ENCODE measurements at places on chromosomes 11 and 22.

- DNase-seq, result no peak
These were observed 113.0 kb downstream of the ADAMTS15 start for GRCh38 chr11:130561441-130561881.

- DNase-seq, result no peak
These were observed 27.8 kb upstream of the GRAMD4 start for GRCh38 chr22:46592390-46592872.

DNA sequence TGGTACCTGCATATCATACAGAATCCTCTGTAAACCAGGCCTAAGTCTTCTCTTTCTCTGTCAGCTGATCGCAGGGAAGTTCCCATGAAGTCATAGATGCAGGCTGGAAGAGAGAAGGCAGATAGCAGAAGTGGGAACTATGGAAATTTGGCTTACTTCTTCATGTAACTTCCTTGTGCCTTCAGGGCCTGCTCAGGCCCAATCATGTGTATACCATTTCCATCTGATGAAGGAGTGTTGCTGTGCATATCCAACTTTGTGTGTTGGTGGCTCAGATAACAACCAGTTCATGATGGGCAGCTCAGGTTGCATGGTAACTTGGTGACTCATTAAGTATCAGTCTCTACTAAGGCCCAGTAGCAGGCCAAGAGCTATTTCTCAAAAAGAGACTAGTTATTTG is 53.1 kb upstream of the CEP295 start:
- DNase-seq, result no peak

GRCh38 chr11:123509737-123510578 is 79.9 kb downstream of the GRAMD1B start:
- DNase-seq, result peak; percentile 55

DNA sequence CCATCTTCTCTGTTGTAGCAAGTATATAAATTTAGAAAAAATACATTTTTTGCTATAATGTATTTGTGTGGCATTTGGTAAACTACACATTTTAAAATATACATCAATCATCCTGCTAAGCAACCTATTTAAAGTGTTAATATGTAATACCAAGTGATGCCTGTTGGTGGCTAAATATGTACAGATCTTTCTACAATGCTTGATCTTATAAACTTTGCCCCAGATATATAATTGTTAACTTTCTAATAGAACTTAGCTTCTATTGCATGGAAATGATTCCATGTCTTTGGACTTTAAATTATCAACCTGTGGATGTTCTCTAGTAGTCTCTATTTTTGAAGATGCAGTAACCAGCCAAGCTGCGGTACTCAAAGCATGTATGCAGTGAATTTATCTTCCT is 1260.4 kb upstream of the RAG2 start:
- no peak for DNase-seq

DNA sequence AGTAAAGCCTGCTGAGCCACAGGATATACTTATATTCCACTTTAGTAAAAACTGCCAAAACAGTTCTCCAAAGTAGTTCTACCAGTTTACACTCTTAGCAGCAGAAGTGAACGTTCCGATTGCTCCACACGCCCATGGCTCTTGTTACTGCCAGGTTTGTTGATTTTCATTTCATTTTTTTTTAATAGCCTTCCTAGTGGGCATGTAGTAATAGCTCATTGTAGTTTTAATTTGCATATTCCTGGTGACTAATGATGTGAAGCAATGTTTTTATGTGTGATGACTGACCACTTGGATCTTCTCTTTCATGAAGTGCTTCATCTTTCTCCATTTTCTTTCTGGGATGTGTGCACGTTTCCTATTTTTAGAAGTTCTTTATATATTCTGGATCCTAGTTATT is 4.8 kb upstream of the C11orf97 start:
- no peak for DNase-seq

- no peak for DNase-seq
These were observed 119.2 kb downstream of the PHF21B start for GRCh38 chr22:44890416-44891292.

GRCh38 chr11:889257-889656 is 21.4 kb downstream of the CHID1 start:
- DNase-seq, result no peak

DNA sequence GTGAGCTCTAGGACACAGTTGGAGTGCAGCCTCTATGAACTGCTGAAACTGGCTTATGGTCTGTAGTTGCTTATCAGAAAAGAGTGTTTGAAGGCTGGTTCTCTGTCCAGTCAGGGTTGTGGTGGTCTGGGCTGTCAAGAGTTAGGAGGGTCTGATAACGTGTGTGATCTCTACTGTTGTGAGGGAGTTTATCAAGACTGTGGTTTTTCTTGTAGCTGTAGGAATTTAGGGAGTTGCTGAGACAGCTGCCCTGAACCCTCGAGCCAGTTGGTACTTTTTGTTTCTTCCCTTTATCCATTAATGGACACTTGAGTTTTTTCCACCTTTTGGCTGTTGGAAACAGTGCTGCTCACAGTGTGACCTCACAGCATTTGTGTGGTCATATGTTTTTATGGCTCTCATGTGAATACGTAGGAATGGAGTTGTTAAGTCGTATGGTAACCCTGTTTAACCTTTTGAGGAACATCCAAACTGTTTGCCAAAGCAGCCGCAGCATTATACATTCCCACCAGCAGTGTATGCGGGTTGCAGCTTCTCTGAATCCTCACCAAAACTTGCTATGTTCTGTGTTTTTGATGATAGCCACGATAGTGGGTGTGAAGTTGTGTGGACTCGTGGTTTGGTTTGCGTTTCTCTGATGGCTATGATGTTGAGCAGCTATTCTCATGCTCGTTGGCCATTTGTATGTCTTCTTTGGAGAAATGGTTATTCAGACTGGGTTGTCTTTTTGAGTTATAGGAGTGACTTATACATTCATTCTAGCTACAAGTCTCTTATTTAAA is 20.9 kb upstream of the DGCR8 start:
- DNase-seq, result no peak

GRCh38 chr11:2942447-2942846 is 13.2 kb upstream of the PHLDA2 start:
- no peak for DNase-seq

DNA sequence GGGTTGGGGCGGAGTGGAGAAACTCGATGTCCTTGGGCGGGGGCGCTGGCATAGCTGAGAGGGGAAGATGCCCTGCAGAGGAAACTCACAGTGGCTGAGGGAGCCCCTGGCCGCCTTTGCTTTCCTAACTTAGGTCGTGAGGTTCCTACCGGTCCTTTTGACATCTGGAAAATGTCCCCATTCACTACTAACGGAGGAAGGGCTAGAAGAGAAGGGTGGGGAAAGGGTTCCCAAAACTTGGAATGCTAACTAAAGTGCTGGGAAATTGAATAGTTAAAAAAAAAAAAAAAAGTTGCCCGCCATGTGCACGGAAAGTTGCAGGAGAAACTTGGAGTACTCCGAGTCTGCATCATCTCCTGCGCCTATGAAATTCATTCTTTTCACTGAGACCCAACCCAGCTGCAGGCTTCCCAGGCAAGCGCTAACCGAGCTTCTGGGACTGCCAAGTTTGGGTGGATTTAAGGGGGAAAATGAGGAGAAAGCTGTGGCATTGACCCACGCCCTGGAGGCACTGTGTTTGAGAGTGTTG is 796 bp downstream of the TIMP3 start:
- DNase-seq, result no peak

- DNase-seq, result peak; percentile 10
These were observed 576 bp upstream of the SC5D start for GRCh38 chr11:121291896-121292494.

- no peak for DNase-seq
These were observed 611.7 kb downstream of the OPCML start for GRCh38 chr11:132920451-132921096.

GRCh38 chr22:36713436-36713835 is 9.9 kb upstream of the CACNG2 start:
- no peak for DNase-seq

- no peak for DNase-seq
These were observed 33.9 kb downstream of the RAB39A start for GRCh38 chr11:107962181-107962580.

DNA sequence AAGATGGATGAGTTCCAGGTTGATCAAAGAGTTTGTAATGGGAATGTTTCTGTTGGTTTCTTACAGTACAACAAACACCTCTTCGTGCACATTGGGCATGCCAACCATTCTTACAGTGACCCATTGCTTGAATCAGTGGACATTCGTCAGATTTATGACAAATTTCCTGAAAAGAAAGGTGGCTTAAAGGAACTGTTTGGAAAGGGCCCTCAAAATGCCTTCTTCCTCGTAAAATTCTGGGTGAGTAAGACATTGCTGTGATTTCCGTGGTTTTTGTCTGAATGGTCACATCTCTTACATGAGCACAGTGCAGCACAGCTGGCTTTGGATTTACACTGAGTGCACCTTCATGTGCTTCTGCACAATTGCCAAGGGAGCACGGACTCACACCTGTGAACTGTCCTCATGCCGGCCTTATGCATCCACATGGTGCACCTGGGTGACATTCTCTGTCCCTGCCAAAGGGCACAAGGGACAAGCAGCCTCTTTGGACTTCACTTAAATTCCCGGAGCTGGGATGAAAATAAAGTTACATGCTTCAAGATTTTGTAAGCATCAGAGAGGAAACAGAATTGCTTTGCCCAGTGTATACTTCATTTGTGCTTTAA is 107.1 kb upstream of the RASSF10 start:
- DNase-seq, result no peak

DNA sequence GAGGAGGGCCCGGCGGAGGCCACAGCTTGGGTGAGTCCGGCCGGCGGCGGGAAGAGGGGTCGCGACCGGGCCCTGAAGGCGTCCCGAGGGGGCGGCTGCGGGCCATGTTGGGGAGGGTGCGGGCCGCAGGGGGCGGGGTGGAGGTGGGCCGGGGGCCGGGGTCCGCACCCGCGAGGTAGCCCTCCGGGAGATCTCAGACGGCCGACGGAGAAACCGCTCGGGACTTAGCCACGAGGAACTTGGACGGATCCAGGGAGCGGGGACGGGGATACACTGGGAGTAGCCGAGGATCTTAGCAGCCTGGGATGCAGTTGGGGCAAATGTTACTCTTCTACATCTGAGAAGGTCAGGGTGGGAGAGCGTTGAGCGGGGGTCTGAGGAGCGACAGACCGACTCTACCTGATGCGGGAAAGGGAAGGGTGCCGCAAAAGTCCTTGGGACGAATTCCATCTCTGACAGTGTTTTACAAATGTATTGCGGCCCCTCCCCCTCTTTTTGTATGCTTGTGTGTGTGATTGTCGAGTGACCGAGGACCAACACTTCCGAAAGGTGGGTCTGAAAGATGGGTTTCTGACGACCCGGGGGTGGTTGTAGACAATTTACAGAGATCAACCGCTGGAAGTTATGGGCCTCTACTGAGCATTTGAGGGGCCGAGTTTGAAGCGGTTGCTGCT is 658 bp downstream of the STIP1 start:
- DNase-seq, result no peak

DNA sequence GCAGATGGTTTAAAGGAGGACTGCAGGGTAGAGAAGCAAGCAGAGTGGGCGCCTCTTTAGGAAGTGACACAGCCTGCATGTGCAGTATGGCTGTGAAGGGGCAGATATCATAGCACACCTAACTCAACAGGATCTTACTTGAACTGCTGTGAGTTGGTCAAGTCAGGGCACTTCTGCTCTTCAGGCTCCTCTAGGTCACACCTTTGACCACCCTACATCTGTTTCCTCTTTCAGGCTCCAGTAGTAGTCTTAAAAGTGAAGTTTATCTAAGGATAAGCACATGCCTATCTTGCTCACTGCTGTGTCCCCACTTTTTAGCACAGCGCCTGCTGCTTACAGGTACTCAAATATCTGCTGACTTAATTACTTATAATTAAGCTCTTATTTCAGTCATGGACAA is 6.5 kb downstream of the MRPL16 start:
- DNase-seq, result no peak

GRCh38 chr11:111550258-111550657 is 9.7 kb downstream of the LAYN start:
- DNase-seq, result no peak

DNA sequence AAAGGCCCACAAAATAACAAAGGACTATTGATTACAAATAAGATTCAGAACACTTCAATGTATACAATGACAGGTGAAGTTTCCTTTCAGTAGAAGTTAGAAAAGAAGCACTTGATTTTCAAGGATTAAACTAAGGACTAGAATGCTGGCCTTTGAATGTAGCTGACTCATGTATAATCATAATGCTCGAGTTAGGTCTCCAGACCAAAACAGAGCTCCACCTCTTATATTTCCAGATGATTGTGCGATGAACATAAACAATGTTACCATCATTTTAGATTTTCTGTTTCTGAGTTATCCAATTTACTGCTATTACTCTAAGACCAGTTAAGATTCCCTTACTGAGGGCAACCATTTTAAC is 40.4 kb upstream of the RAPSN start:
- DNase-seq, result no peak

GRCh38 chr11:27205250-27205649 is 157.8 kb downstream of the CCDC34 start:
- no peak for DNase-seq

GRCh38 chr11:9380773-9381172 is 3.7 kb upstream of the IPO7 start:
- DNase-seq, result no peak

GRCh38 chr11:67614730-67615714 is 8.3 kb downstream of the NDUFV1 start:
- no peak for DNase-seq

DNA sequence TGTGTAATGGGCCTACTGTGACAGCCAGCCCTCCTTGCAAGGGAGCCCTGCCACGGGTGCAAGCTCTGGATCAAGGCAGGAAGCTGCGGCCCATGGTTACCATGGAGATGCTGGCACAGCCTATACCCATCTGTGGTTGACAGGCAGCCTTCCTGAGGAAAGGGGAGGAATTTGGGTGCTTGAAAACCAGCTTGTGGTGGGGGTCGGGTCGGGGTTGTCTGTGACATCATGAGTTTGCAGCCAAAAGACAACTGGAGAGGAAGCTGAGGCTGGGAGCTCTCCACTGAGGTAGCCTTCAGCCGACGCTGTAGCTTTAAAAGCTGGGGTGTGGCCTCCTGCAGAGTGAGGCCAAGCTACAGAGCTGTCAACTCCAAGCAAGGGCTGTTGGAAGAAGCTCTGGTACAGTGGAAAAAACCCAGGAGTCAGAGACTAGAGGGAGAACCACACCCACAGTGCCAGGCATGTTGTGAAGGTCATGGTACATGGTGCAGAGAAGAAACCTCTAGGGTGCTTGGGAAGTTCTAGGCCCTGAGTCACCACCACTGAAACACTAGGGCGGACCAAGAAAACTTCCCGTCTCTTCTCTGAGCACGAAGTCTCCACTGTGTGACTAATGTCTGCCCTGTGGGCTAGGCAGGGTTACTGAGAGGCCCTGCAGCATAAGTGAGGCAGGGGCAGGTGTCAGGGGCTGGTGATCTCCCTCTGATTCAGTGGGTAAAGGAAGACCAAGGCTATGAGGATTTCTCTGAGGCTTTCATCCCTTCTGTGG is 10.8 kb upstream of the LDHA start:
- no peak for DNase-seq

DNA sequence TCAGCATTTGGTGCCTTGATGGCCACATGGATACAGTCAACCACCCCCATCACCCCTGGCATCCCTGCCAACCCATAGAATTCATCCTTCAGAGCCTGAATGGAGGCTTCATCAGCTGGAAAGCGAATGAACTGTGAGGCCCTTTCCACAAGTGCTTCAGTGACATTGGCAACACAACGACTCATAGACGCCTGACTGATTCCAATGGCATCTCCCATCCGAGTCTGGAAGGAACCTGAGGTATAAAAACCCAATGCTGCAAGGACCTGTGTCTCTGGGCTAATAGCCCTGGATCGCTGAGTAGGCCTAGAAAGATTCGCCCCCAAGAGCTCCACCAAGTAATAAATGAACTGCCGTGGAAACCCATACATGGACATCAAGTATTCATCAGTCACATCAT is 1.3 kb downstream of the HARBI1 start:
- DNase-seq, result no peak

Data from frontal cortex (tissue), 4 donors.